Stimulated activated CD8-positive, alpha-beta memory T cell treated with anti-CD3 and anti-CD28 coated beads, Interleukin-4, amount 100 ng/mL, for 1 hour (primary cell): ENCODE measurements at places on chromosomes 5 and 9.

- no peak for DNase-seq
Measured at GRCh38 chr5:167688341-167689130, 602.9 kb upstream of the WWC1 start.

DNA sequence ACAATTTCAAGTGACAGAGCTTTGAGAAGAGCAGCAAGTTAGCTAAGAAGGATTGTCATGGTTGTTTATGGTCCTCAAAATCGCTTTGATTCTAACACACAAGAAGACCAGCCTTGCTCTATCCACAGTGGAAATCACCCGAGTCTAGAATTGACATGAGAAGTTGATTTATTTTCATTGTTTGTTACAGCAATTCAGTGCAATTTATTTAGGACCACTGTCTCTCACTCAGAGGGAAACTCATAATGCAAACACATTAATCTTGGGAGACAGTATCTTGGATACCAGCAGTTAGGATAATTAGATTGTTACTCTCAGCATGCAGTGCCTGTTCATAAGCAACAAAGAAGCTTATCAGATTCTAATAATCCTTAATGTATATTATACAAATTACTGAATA is 498.9 kb downstream of the NTRK2 start:
- DNase-seq = no peak

DNA sequence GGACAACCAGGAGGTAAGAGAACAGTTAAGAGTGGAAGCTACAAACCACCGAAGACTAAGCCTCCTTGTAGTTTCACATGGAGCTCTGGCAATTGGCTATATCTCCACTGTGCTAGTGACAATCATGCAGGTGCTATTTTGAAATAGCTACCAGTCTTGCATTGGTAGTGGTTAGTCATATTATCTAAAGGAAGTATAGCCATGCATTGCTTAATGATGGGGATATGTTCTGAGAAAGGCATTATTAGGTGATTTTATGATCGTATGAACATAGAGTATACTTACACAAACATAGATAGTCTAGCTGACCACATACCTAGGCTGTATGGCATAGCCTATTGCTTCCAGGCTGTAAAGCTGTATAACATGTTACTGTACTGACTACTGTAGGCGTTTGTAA is 28.4 kb downstream of the HSDL2 start:
- DNase-seq = no peak

GRCh38 chr9:138099803-138100598 is 222.4 kb downstream of the CACNA1B start:
- no peak for DNase-seq

- no peak for DNase-seq
Measured at GRCh38 chr5:168432903-168433302, 53.4 kb upstream of the RARS1 start.

- no peak for DNase-seq
Measured at GRCh38 chr5:69493396-69494133, 975 bp downstream of the OCLN start.

DNA sequence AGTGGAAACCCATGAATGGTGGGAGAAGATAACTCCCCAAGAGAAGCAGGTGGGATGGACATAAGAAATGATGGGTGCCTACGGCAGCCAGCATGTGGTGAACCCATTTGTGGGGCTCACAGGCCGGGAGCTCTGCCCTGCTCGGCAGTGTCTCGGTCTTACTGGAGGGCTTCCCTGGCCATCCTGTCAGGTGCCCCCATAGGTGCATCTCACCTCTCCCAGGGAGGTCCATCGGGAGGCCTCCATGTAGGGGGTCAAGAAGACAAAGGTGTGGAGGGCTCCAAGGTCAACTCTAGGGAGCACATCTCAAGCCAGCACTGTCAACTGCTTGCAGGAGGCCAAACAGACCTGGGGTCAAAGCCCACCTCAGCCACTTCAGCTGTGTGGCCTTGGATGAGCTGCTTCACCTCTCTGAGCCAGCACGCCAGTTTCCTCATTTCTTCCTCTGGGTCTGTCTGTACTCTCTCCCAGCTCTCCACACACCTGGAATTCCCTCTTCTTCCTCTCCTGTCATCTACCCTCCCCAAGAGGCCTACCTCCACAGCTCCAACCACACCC is 10.5 kb upstream of the ADGRD2 start:
- no peak for DNase-seq

- DNase-seq = no peak
Measured at GRCh38 chr9:78115073-78115472, 83.5 kb upstream of the GNAQ start.

DNA sequence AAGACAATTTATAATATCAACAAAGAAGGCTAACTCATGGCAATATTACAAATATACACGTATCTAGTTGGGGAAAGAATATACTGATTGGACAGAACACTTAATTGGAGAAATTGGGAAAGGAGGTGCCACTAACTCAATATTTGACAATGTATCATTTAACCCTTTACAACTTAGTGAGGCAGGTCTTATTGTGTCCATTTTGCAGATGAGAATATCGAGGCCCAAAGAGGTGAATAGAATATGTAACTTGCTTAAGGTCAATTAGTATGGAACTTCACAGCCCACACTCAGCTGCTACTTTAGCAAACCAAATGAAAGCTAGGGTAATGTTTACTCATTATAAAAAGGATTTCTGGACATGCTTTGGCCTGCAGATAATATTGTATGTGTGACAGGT is 46.2 kb downstream of the COMMD10 start:
- DNase-seq = no peak

DNA sequence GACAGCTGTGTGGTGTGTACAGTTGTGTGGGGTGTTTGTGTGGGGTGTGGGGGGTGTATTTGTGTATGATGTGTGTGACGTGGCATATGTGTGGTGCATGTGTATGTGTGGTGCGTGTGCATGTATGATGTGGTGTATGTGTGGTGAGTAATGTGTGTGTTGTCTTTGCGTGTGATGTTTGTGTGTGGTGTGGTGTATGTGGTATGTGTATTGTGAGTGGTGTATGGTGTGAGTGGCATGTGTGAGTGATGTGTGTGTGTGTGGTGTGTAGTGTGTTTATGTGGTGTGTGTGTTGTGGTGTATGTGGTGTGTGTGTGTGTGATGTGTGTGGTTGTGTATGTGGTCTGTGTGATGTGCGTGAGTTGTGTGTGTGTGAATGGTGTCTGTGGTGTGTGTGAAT is 191.1 kb downstream of the MELK start:
- no peak for DNase-seq

- DNase-seq = no peak
Measured at GRCh38 chr5:154485096-154485491, 7.1 kb upstream of the HAND1 start.

DNA sequence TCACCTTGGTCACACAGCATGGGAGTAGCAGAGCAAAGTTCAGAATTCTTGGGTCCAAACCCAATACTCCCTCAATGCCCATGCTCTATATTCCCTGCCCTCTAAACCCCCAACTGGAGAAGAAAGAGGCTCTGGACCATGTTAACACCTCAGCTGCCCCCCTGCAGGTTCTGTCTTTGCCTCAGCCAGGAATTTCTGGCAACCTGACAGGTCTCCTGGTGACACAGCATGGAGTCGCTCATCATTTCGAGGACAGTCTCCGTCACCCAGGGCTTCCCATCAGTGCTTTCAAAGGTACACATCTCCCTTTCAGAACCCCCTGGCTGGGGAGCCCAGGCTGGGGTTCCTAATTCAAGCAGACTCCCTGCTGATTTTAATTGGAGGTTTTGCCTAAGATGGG is 189.5 kb downstream of the BRINP1 start:
- no peak for DNase-seq

GRCh38 chr5:153050496-153051179 is 439.8 kb upstream of the GRIA1 start:
- DNase-seq = no peak

- no peak for DNase-seq
Measured at GRCh38 chr9:136513191-136513590, 30.4 kb upstream of the SEC16A start.

- DNase-seq = no peak
Measured at GRCh38 chr5:129747572-129748407, at the start of gene MINAR2. Gene MINAR2 (plus strand): TSS chr5:129748094. CDS start chr5:129748191, 97 bp downstream.

DNA sequence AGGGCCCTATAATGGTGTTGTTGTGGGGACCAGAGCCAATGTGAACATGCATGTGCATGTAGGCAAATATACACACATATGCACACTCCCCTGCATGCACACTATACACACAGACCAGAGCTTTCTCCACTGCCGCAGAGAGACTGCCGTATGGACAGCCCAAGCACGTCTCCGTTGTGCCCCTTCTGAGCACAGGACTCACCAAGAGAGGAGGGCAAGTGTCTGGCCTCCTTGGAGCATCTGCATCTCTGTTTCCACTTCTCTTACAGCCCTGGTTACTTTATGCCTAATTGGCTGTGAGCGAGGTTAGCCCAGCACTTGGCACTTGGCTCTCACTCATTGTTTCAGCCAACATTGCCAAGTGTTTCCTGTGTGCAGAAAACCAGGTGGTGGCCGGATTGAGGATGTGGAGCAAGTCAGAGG is 30.4 kb downstream of the CSF2 start:
- DNase-seq = no peak

- DNase-seq = no peak
Measured at GRCh38 chr9:35237311-35237710, 75.5 kb downstream of the UNC13B start.

DNA sequence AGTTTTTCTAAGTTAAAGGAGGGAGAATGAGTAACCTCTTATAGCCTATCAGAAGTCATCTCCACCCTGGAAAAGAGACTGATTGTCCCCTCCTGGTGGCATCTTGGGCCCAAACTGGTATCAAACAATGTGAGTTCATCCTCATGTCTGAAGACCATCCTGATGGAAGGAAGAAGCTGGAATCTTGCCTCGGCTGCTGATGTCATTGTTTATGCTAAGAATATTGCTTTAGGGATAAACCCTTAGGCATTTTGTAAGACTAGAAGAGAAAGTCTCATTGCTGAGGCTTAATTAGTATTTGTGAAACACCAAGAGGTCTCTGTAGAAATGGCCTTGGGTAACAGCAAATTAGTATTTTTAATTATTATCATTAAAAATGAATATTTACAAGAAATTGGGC is 65.7 kb upstream of the KCNN2 start:
- DNase-seq = no peak
